ENCODE measurements at places on chromosomes 2 and 18.

GRCh38 chr18:28485918-28486317 lies 309.0 kb upstream of the CDH2 start:
- no peak for DNase-seq

GRCh38 chr2:55842046-55842445 lies 81.5 kb downstream of the EFEMP1 start:
- DNase-seq, result no peak

DNA sequence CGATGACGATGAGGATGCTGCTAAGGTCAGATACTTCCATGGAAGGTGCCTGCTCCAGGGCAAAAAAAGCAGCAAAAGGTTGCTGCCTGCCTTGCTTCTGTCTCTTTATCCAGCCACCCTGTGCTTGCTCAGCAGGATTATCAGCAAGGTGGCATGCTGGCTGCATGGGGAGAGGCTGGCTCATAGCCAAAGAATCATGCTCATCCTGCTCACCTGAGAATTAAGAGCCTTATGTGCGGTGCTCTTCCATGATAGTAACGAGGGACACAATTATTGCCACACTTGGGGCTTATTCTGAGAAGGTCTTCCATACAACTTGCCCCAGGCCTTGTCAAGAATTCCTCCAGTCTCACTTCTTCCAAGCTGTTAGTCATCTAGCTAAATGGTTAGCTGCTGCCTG lies 60.4 kb upstream of the SEC11C start:
- no peak for DNase-seq

DNA sequence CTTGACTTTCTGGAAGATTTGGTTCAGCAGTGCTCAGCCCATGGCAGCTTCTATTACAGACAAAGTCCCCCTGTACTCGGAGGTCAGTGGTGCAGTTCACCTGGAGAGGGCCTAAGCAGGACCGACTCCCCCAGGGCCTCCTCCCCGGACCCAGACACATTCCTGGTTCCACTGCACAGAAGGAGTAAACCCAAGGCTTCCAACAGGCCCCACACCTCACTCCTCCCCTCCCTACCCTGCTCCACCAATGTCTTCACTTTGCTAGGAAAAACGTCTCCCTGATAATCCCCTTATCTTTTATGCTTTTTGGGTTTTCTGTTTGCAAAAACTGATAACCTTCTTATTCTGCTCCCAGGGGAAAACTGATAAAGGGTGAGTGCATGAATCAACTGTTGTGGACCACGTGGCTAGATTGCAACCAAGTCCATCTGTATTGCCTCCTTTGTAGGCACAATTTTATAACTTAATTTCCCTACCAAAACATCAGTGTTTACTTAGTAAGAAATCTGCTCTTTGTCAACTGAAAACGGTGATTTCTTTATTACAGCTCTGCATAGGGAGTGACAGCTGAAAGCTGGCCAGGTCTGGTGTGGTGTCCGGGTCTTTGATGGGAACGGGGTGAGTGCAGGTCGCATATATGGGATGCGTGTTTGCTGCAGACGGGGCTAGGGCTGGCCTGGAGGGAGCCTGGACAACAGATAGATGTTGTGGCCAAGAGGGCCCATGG lies 202.5 kb downstream of the GLI2 start:
- DNase-seq, result no peak

DNA sequence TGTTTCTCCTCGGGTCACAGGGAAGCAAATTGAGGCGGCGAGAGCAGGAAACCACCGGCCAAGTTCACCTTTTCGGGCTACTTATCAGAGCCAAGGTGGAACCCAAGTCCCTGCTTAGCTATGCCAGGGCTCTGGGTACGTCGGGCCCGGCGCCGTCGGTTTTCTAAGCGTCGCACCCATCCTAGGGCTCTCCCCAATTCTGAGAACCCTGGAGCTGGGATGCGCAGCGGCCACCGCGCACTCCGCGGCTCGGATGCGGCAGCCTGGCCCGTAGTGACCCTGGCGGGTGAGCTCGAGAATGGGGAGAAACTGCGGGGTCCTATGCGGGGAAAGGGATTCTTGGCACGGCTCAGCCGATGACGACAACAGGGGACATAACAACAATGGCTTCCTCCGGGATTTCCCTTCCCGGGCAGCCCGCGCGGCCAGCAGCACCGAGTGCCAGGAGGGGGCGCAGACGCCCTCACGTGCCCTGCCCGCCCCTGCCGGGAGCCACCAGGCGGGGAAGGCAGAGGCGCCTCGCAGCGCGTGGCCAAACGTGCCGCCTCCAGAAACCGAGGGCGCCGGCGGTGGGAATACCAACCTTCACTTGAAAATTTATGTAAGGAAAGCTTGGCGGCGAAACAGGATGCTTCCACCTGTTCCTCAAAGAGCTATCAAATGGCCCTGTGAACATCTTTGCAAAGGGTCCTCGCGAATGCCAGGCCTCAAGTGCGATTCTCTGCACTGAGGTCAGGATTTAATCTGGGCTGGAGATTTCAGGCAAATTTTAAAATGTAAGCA lies 2.1 kb upstream of the SLC30A3 start:
- DNase-seq, result no peak

DNA sequence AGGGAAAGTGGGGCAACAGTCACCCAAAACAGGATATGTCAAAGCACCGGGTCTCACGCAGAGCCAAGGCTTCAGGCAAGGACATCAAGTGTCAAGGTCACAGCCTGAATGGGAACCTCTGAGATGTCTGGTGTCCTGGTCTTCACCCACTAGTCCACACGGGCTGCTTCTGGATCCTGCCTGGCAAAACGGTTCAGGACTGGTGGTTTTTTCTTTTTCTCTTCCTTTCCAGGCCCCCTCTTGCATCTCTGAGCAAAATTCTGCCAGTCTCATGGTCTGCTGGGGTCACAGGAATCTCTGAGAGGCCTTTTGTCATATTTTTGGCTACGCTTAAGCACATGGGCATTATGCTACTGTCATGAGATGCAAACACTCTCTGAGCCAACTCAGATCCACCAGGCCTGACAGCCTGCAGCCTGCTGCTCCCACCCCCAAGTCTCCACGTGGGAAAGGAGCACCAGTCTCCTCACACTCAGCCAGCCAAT lies 518.2 kb upstream of the ZEB2 start:
- DNase-seq, result no peak

Data from cortex of kidney (tissue), 1 donor.